Glomerular endothelial cell (primary cell): ENCODE measurements at places on chromosomes 16 and 17. TPM values are rescaled to one million over a fixed set of nuclear protein-coding genes. Genes with fewer than 3 reads are reported as not detected.

Gene XAF1
- total RNA-seq, result 19.4 and 82.8 TPM in 2 replicates

Gene GCGR
- total RNA-seq, result not detected in 2 replicates

Gene IL34
- total RNA-seq, result 2.8 and 3.1 TPM in 2 replicates

Gene AHSP
- not detected in 2 replicates for total RNA-seq

Gene NPIPA8
- not detected in 2 replicates for total RNA-seq

Gene PTX4
- total RNA-seq, result 0.18 TPM in 1 of 2 replicates, not detected in the other

Gene C16orf86
- total RNA-seq, result 3.9 and 4.9 TPM in 2 replicates

Gene PLA2G15
- total RNA-seq, result 46.9 TPM in 2 replicates

Gene EXOC3L1
- total RNA-seq, result 12.0 and 27.4 TPM in 2 replicates

Gene RND2
- 0.18 and 0.29 TPM in 2 replicates for total RNA-seq

Gene CCL2
- total RNA-seq, result 406 and 1,495 TPM in 2 replicates

Gene DLX3
- total RNA-seq, result not detected in 2 replicates

Gene TNS4
- not detected in 2 replicates for total RNA-seq

Gene MYH11
- total RNA-seq, result not detected in 2 replicates

Gene HOXB3
- 17.7 and 48.0 TPM in 2 replicates for total RNA-seq

Gene TSPOAP1
- total RNA-seq, result 0.05 and 0.06 TPM in 2 replicates

Gene TBC1D3C
- total RNA-seq, result not detected in 2 replicates

Gene KCNJ12
- total RNA-seq, result 0.58 and 1.6 TPM in 2 replicates

Gene IGFBP4
- total RNA-seq, result 207 and 577 TPM in 2 replicates

Gene MT1B
- not detected in 2 replicates for total RNA-seq

Gene RBFOX1
- total RNA-seq, result not detected in 2 replicates

Gene MLLT6
- total RNA-seq, result 31.7 and 45.8 TPM in 2 replicates

Gene RAP1GAP2
- total RNA-seq, result 5.1 and 9.4 TPM in 2 replicates

Gene GAS2L2
- not detected in 2 replicates for total RNA-seq

Gene CCL18
- not detected in 2 replicates for total RNA-seq

Gene ELMO3
- total RNA-seq, result 0.53 and 2.0 TPM in 2 replicates
